ENCODE measurements at places on chromosomes 4 and X.

DNA sequence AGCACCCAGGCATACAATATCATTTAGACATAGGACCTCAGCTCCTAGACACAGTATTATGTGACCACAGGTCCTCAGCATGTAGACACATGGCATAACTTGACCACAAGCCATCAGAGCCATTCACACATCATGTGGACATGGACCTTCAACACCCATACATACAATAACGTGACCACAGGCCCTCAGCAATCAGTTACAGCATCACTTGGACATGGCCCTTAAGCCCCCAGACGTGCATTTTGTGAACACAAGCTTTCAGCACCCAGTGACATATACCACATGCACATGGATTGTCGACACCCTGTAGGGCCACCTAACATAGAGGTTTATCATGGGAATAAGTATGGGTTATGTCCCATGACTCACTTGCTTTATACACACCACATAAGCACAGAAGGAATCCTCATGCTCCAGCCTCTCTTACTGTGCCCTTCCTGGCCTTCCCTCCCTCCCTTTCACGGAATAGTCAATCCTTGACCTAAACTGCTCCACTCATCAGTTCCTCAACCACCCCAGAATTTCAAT is 1.9 kb downstream of the TSPYL2 start:
- no peak for DNase-seq

DNA sequence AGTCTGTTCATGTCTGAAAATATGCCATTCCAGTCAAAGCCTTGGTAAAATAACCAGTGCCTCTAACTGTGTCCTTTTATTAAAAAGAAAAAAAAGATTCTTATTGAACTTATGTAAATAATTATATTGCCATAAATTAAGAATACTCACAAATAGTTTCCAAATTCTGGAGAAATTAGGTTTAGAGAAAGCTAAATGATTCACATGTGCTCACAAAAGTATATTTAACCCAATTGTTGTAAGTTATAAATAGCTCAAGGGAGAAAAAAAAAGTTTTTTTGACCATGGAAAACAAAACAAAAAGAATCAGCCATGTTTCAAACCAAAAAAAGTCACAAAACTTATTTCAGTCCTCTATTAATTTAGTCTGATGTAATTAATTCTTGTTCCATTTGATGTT is 25.3 kb upstream of the HERC6 start:
- no peak for DNase-seq

GRCh38 chr4:37830640-37831039 is 4.2 kb downstream of the PGM2 start:
- no peak for DNase-seq

DNA sequence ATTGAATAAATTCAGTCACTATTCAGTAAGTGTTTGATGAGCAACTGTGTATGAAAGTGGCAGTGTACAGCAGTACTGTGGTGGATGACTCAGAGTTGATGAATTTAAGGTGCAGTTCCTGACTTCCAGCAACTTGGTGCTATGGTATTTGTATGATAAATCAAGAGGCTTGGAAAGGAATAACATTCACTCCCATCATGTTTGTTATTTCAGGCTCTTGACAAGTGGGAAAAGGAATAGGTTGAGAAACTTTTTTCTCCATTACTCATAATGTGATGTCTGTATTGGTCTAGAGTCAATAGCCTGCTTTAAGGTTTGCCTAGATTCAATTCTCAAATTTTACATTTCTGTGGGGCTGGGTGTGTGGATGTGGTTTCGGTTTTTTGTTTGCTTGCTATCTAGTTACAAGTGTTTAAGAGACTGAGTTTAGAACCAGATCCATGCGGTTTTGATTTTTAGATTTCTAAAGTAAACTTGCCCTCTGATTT is 35.1 kb upstream of the CYP2U1 start:
- no peak for DNase-seq

GRCh38 chr4:38985410-38986100 is 46.7 kb downstream of the TMEM156 start:
- DNase-seq = no peak

- DNase-seq = no peak
Observed at GRCh38 chrX:51866210-51866609, 27.2 kb upstream of the MAGED1 start.

DNA sequence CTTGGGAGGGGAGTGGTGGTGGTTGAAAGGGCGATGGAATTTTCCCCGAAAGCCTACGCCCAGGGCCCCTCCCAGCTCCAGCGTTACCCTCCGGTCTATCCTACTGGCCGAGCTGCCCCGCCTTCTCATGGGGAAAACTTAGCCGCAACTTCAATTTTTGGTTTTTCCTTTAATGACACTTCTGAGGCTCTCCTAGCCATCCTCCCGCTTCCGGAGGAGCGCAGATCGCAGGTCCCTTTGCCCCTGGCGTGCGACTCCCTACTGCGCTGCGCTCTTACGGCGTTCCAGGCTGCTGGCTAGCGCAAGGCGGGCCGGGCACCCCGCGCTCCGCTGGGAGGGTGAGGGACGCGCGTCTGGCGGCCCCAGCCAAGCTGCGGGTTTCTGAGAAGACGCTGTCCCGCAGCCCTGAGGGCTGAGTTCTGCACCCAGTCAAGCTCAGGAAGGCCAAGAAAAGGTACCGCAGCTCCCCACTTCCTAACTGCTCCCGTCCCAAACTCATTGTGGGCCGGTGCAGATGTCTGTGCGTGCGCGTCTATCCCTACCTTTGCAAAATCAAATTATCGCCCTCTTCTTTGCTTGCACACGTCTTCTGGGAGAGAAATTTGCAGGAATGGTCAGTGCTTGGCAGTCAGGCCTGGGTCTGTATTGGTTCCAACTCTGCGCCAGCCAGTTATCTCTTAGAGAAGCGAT is 533 bp downstream of the IL15 start:
- no peak for DNase-seq

DNA sequence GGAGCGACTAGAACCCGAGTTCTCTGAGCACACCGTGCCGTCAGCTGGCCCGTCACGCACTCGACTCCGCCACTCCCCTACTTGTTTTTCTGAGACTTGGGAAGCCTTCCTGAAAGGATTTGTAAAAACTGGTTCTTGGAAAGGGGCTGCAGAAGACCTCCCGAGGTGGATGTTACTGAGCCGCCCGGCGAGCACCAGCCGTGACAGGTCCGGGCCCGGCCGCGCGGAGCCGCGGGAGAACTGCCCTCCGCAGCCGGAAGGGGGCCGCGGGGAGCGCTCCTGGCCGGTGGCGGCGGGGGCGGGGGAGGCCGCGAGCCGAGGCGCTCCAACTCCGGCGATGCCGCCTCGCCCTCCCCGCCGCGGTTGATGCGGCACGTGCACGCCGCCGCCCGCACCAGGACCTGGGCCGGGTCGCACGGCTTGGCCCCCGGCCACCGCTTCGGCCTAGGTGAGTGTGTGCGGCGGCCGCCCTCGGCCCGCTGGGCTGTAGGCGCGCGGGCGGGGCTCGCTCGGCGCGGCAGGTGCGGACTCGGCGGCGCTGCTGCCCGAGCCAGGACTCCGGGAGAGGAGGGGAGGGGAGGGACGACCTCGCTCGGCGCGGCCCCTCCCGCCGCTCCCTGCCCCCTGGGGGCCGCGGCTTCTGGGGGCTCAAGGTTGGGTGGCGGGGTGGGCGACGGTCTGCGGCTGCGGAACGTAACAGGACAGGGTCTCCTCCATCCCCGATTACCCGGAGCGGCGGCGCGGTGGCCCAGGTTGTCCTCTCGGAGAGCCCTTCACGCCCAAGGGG is 1.7 kb downstream of the SPRY1 start:
- no peak for DNase-seq

GRCh38 chr4:57078685-57079521 is 31.3 kb downstream of the IGFBP7 start:
- DNase-seq = no peak

DNA sequence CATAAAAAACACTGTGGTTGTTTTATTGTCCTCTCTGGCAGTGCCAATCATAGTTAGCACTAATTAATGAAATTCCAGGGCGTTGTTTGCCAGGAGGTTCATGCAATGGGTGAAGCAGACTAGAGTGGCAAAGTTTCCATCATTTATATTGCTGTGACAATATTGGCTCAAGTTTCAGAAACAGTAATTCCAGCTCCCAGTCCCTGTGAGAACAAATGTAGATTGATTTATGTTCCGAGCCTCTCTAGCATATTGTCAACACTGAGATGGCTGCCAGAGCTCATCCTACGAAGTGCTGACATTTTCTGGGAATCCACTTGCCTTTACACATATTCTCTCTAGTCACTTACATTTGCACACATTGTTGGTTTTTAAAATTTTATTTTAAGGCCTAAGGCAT is 440.0 kb upstream of the IGFBP7 start:
- no peak for DNase-seq

DNA sequence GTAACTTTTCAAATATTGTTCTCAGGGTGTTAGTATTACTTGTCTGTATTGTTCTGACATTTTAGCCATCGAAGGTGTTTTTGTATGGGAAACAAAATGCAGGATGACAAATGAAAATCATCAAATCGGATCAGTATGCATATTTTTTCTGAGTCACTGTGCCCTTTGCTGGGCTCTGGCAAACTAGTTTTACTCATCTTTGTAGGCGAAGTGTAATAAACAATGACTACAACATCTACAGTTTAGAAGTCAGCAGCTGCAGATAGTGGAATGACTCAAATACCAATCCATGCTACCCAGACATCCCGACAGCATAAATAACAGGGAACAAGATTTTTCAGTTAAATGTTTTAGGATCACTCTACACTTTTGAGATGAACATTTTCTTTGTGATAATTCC is 557.3 kb upstream of the TENM3 start:
- no peak for DNase-seq

DNA sequence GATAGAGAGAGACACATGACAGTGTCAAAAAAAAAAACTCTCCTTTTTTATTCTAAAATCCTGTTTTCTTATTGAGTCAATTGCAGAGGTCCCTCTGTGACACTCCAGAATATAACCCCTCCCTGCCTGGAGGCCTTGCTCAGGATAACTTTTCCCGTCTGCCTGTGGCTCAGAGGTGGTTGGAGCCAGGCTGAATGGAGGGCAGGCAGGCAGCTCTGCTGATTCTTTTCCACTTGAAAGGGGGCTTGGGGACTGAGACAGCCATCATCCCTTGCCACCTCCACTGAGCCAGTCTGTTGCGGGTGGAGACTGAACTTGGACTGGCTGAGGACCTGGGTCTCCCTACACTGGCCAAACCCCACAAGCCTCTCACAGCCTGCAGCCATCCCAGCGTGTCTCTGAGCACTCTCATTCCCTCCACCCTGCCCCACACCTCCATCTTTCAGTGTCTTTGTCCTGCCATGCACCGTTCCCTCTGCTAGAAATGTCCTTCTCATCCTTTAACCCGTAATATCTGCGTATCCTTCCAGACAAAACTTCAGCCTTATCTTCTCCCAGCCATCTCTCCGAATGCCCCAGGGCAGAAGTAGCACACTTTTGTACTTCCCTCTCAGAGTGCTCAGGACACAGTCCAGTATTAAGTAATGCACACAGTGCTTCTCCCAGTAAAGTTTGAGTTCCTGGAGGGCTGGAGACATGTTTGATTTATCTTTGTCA is 139.9 kb downstream of the CHIC2 start:
- DNase-seq = no peak

- no peak for DNase-seq
Observed at GRCh38 chr4:28973587-28974350, 1746.4 kb upstream of the PCDH7 start.

DNA sequence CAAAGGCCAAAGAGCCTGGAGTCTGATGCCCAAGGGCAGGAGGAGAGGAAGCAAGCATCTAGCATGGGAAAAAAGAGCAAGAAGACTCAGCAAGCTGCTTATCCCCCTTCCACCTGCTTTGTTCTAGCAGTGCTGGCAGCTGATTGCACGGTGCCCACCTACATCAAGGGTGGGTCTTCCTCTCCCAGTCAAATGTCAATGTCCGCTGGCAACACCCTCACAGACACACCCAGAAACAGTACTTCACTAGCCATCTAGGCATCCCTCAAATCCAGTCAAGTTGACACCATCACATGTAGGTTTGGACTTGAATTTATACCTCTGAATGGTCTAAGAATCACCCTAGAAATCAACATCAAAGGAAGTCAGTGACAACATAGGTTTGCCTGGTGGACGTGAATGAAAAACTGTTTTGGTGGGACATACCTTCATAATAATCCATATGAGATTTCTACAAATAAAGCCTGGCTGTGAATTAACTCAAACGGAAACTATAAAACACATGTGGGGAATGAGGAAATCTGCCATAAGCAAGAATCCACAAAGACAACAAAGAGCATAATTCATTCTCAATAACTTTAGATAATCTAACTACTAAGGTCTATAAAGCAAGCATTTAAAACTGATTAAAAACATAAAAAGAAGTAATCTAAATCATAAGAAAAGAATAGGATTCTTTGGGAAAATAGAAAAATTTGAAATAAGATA is 185.8 kb upstream of the JADE1 start:
- no peak for DNase-seq

GRCh38 chr4:56026596-56026995 is 77.9 kb downstream of the CEP135 start:
- DNase-seq = no peak

DNA sequence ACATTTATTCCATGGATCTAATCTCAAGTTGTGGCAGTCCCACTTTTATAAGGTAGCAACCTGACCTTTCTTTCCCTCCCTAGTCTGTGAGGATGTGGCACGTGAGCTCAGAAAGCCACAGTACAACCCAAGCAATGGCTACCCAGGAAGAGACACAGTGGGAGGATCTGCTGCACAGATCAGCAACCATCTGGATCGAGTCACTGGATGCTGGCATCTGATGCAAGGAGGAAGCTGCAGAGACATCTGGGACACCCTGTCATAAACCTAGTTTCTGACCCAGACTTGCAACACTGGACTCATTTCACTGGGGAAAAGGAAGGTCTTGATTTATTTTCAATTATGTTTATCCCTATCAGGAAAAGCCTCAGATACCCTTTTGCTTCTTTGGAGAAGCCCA is 327.1 kb downstream of the PAPSS1 start:
- no peak for DNase-seq

DNA sequence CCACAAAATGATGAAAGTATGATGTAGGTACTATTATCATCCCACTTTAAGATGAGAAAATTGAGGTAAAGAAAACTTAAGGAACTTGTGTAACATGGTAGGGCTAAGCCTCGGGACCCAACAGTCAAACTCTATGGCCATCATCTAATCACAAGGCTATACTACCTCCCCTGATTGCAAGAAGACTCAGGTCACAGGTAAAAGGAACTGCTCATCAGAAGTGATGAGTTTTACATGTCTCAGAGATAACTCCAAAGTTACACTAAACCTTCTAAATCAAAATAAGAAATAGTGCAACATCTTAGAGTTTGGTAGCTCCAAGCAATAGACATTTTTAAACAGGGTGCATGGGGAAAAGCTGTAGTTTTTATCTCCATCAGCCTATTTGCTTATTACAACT is 96.5 kb upstream of the MYOZ2 start:
- DNase-seq = no peak

- DNase-seq = no peak
Observed at GRCh38 chr4:188918787-188919186, 779.5 kb downstream of the TRIML1 start.

GRCh38 chrX:24805201-24805600 is 111.5 kb downstream of the POLA1 start:
- DNase-seq = no peak

GRCh38 chr4:13547485-13548041 is 3.3 kb upstream of the NKX3-2 start:
- no peak for DNase-seq

GRCh38 chrX:137032841-137033773 is 688 bp downstream of the GPR101 start:
- DNase-seq = no peak
